ENCODE measurements at places on chromosomes 16 and 17.

GRCh38 chr16:87054856-87055255, 262.3 kb downstream of the C16orf95 start:
- no peak for DNase-seq

DNA sequence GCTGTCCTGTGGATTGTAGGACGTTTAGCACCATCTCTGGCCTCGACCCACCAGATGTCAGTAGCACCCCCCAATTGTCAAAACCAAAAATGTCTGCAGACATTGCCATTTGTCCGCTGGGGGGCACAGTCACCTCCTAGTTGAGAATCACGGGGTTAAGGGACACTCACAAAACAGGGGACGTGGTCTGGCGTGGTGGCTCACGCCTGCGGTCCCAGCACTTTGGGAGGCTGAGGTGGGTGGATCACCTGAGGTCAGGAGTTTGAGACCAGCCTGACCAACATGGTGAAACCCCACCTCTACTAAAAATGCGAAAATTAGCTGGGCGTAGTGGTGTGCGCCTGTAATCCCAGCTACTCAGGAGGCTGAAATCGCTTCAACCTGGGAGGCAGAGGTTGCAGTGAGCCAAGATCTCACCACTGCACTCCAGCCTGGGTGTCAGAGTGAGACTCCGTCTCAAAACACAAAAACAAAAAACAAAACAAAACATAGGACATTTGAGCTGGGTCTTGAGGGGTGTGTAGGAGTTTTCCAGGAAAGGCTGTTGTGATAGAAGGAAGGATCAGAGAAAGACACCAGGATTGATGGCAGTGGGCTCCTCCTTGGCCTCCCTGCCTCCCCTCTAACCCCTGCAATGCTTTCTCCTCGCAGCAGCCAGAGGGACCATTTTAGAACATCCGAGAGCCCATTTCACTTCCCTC, 171.8 kb upstream of the GSE1 start:
- DNase-seq: no peak

GRCh38 chr16:77723108-77723514, 797 bp downstream of the NUDT7 start:
- peak; percentile 74 for DNase-seq

DNA sequence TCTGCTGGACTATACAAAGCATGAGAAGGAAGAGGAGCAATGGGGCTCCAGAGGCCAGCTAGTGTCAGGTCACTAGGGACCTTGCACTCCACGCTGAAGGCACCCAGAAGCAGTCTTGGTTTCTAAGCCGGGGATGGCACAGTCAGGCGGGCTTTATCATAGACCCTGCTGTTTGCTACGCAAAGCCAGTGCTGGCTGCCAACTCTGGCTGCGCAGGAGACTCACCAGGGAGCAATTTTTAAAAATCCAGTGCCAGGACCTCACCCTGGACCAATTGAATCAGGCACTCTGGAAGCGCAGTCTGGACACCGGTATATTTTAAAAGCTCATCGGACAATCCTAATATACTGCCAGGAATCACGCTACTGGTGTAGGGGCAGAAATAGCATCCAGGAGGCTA, 368.5 kb upstream of the XYLT1 start:
- DNase-seq: no peak

GRCh38 chr17:12421646-12422306, 243.9 kb upstream of the MYOCD start:
- no peak for DNase-seq

DNA sequence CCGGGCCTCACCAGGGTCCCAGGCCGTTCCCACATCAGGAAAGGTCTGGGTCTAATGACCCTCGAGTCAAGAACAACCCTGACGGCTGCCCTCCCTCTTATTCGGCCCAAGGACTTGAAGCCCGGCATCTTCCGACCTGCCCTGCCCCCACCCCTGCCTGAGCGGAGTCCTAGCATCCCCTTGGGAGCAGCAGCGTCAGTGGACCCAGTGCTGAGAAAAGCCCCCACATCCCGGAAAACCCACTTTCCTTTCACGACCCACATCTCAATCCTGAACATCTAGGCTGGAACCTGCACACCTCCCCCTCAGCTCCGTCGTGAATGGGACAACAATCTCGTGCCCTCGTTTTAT, 769 bp downstream of the TMEM88 start:
- no peak for DNase-seq

- DNase-seq: no peak
Measured at GRCh38 chr17:74757502-74757901, 9.1 kb downstream of the NHERF1 start.

- peak; percentile 63 for DNase-seq
Measured at GRCh38 chr16:1839554-1839953, 12.5 kb downstream of the FAHD1 start.

DNA sequence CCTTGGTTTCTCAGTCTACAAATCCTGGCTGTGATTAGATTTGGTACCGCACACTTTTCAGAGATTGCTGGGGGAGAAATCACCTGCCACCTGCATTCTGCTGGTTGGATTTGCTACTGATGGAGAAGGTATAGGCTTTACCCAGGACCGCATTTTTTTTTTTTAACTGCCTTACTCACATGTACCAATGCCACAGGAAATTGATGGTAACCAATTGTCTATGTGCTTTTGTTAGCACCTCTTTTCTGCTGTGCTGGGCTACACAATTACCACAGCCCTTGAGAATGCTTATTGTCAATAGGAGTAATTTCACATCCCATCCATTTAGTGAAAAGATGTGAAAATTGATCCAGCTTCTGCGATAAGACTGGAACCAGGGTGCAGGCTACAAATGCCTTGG, 74.4 kb upstream of the TANC2 start:
- DNase-seq: no peak

DNA sequence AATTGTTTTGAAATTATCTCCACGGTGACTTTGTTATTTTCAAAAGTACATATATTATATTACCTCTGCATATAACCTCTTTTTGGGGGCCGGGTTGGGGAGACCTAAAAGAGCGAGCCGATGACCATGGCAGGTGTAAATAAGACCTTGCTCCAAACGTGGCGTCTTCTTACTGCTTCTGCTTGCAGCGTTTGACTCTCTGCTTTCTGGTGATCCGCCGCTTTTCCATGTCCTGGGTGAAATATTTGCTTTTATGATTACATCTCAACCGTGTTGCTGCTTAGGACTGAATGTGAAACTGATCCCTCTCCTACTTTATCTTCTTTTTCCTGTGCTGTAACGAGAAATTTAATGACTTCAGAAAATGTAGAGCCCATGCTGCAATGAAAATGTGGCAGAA, 18.1 kb downstream of the ATMIN start:
- no peak for DNase-seq

DNA sequence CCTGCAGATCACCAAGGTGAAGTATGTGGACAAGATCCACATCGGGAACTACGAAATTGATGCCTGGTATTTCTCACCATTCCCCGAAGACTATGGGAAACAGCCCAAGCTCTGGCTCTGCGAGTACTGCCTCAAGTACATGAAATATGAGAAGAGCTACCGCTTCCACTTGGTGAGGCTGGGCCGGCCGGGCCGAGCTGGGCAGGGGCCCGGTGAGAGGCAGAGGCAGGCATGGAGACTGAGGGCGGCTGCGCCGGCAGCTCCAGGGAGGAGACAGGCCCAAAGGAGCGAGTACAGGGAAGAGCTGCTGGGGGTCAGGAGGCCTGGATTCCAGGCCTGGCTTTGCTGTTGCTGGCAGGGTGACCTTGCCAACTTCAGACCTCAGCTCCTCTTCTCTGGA, 8.3 kb downstream of the PRSS8 start:
- no peak for DNase-seq

GRCh38 chr17:30449480-30449879, 27.7 kb upstream of the GOSR1 start:
- DNase-seq: peak; percentile 6

DNA sequence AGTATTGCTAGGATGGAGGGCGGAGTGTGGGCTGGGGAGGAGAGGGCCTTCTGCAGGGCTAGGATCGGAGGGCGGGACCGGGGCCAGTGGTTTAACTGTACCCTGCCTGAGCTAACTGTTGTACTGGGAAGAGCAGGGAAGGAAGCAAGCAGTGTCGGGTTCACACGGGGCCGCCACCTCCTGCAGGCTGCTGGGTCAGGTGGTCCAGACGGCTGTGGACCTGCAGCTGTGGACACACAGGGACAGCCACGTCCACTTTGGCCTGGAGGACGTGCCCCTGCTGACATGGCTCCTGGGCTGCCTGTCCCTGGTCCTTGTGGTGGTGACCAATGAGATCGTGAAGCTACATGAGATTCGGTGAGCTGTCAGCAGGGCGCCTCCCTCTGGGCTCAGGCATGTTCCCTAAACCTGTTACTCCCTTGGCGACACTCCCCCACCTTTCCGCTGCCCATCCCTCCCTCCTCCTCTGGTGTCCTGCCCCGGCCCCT, 16.6 kb downstream of the CASKIN2 start:
- no peak for DNase-seq

GRCh38 chr17:27318633-27319032, 24.7 kb downstream of the WSB1 start:
- no peak for DNase-seq

Data from fibroblast of mammary gland (primary cell).